ENCODE measurements at places on chromosomes 2 and 18.

- no peak for DNase-seq
Observed at GRCh38 chr2:226733189-226733858, 66.3 kb downstream of the IRS1 start.

DNA sequence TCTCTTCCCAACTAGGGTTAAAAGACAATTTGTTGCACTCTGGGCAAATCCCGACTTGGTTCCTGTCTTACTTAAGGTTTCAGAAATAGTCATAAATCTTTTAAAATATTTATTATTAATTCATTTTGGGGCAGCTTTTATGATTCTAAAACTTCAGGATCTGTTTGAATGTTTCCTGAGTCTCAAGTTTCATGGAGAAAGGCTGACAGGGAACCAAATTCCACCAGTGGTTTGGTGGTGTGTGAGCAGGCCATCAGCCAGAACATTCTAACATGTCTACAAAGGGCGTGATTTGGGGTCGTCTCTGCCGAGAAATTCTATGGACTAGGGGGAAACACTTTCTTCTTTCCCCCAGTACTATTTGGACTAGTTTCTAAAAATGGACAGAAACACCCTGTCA is 366.4 kb downstream of the ZNF521 start:
- no peak for DNase-seq

- peak; percentile 59 for DNase-seq
Observed at GRCh38 chr18:80171054-80171872, 62.2 kb downstream of the ADNP2 start.

DNA sequence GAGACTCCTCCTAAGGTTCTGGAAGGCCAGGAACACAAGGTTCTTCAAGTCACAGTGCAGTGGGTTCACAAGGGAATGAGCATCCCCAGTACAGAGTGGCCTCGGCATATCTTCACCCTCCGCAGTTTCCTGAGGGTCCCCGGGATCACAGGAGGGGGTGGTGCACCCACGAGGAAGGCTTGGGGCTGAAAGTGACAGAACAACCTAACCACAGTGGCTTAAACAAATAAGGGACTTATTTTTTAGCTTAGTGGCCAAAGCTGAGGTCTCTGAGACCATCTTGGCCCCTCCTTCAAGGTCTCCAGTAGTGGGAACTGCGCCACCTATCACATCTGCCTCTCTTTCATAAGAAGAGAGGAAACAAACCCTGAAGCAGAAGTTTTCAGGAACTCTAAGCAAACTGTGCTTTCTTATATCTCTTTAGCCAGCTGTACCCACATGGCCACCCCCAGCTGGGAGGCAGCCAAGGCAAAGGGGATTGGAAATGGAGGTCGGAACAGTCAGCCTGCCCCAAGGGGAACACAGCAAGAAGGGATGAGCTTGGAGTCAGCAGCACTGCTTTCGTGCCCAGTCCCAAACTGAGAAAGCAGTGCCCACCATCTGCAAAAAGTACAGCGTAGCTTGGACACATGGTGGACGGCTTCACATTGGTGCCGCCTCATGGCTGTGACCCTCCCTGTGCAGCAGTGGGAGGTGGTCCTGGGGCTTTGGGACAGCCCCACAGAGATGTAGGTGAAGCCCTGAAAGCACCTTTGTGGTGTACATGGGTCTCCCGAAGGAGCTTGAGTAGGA is 260.0 kb upstream of the ID2 start:
- no peak for DNase-seq

DNA sequence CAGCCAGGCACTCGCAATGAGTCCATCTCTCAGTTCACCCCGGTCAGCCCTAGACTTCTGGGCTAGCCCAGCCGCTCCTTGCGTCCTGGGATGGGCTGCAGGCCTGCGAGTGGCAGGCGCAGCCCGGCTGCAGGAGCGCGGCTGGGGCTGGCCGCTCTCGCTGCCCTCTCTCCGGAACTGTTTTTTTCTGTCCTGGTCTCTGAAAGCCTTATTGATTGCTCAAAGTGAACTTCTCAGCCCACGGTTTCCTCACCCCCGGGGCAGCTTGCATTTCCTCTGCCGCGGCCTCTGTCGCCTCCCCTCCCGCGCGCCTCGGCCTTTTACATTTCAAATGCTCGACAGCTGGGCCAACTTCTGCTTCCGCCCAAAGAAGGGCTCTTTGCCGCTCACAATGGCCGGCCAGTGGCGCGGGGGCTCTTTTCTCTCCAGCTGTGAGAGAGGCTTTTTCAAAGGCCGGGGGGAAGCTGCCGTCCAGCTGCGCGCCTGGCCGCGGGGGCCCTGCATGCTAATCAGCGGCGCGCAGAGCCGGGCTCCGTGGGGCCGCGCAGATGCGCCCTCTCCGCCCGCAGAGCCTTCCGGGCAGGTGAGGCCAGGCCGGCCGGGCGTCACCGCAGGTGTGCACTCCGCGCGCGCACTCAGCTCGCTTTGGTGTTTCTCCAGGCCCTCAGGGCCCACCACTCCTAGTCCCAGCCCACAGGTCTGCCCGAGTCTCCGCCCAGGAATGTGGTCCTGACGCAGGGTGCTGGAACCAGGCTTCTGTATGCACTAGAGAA is 513.8 kb downstream of the RNF144A start:
- no peak for DNase-seq

GRCh38 chr18:61578846-61579245 is 245.6 kb downstream of the CDH20 start:
- no peak for DNase-seq

- no peak for DNase-seq
Observed at GRCh38 chr18:64110692-64111480, 38.0 kb downstream of the LINC00305 start.

All from Daoy (cell line).